ENCODE measurements at places on chromosomes 7 and 10. TPM values are rescaled to one million over a fixed set of nuclear protein-coding genes. Genes with fewer than 3 reads are reported as not detected.

Gene WNT2
- 0.05 TPM for total RNA-seq

Gene LOXL4
- total RNA-seq: 1.4 TPM

Gene ASZ1
- total RNA-seq: not detected

Gene HACD1
- 57.0 TPM for total RNA-seq

Gene GNAI1
- 28.9 TPM for total RNA-seq

Gene DOCK4
- total RNA-seq: 7.0 TPM

Gene PNLIP
- 0.28 TPM for total RNA-seq

Gene COL13A1
- 0.31 TPM for total RNA-seq

Gene ZNF488
- 12.6 TPM for total RNA-seq

Gene TMEM106B
- 30.5 TPM for total RNA-seq

Gene NUTM2E
- total RNA-seq: 0.43 TPM

Gene ATOH7
- 0.08 TPM for total RNA-seq
